Peyer's patch (tissue), 4 donors: ENCODE measurements at places on chromosomes 5 and 9.
A peak's percentile ranks its signal among the peaks of the same experiment; 100 is the strongest.

GRCh38 chr9:14967450-14968321 lies 57.5 kb upstream of the FREM1 start:
- no peak overlapping the region for H3K27ac ChIP-seq
- no peak for DNase-seq
- H3K4me1 ChIP-seq: no peaks in the 10 kb centered on the region

- no peaks in the 10 kb centered on the region for H3K27me3 ChIP-seq
- DNase-seq: no peak
- no peak overlapping the region for H3K4me3 ChIP-seq
- no peak overlapping the region for H3K27ac ChIP-seq
- no peaks in the 10 kb centered on the region for H3K4me1 ChIP-seq
Observed at GRCh38 chr9:94081864-94082463, 2.3 kb upstream of the PTPDC1 start.

DNA sequence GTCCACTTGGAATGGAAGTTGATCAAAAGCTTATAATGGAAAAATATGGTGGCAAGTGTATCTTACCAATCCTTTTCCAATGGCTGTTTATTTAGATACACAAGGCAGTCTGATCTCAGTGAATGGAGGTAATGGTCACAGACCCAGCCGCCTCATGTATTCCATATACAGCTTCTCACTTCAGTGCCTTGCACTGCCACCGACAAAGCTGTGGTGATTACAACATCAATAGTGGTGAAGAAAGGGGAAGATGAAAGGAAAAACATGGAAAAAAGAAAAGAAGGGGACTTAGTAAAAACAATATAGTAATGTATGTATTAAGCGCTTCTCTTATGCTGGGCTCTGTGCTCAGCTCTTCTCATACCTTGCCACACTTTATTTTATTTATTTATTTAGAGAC lies 297.3 kb upstream of the RASA1 start:
- DNase-seq: no peak
- no peaks in the 10 kb centered on the region for H3K27me3 ChIP-seq
- no peaks in the 10 kb centered on the region for H3K36me3 ChIP-seq
- no peak overlapping the region for H3K27ac ChIP-seq

DNA sequence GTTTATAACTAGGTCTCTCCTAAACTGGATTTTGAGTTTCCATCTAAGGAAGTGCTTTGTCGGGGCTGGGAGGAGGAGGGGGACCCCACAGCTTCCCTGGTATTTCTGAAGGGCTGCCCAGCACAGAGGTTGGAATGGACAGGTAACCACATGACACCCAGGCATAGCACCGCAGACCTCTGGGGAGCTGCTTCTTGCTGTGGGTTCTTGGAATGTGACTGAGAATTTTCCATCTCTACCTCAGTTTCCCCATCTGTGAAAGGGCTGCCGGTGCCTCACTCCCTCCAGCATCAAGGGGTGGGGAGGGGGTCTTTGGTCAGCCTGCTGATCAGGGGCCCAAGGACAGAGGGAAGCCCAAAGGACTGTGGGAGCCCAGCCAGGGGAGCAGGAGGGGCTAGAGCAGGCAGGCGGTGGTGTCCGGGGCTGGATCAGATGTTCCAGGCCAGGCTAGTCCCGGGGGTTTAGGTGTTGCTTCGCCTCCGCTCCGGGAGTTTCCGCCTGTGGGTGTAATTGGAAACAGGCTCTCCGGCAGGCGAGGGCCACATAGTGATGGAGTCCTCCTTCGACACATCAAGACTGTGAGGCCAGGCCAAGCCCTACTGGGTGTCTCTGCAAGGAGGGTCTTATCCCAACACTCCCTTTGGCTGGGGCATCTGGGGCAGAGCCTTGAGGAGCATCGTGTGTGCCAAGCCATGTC lies 3.3 kb downstream of the OLFML2A start:
- H3K36me3 ChIP-seq: no peaks in the 10 kb centered on the region
- no peak for DNase-seq
- H3K4me3 ChIP-seq: no peak overlapping the region
- H3K27me3 ChIP-seq: no peaks in the 10 kb centered on the region
- H3K27ac ChIP-seq: peak overlapping the region; percentile 53

DNA sequence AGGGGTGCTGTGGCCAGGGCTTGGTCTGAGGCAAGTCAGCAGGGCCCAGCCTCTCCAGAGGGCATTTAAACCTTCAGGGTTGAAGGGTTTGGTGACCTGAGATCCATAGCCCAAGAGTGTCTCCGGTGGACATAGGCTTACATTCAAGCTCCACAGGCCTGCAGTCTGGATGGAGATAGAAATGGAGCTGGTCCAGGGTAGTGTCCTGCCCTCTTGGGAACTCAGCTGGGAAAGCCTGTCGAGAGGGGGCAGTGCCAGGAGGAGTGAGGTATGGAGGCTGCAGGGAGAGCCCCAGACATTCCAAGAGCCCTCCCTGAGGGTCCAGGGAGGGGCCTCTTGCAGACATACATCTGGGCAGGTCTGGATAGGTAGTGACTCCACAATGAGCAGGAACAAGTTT lies 177.0 kb upstream of the MVB12B start:
- no peaks in the 10 kb centered on the region for H3K27me3 ChIP-seq
- no peaks in the 10 kb centered on the region for H3K4me1 ChIP-seq
- H3K36me3 ChIP-seq: no peaks in the 10 kb centered on the region
- peak; percentile 12 for DNase-seq
- H3K4me3 ChIP-seq: no peak overlapping the region

GRCh38 chr9:76545191-76545590 lies 86.2 kb downstream of the GCNT1 start:
- no peaks in the 10 kb centered on the region for H3K4me1 ChIP-seq
- H3K36me3 ChIP-seq: no peaks in the 10 kb centered on the region
- H3K27ac ChIP-seq: no peak overlapping the region

DNA sequence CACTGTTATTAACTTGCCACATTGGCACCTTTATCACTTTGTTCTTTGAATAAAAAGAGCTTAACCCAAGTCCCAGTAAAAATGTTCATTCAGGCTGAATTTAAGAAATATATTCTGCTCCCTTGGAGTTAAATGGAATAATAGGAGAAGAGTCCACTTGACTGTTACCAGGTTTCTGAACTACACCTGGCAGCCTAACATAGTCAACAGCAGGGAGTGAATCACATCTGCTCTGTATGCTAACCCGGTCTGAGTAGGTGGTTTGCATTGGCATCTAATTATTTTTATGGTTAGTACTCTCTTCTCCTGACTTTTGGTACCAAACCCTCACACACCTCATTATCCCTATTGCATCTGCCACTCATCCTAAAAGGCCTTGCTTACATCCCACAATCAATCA lies 86.7 kb downstream of the STK32A start:
- H3K27me3 ChIP-seq: no peaks in the 10 kb centered on the region
- H3K4me1 ChIP-seq: no peaks in the 10 kb centered on the region
- H3K36me3 ChIP-seq: no peaks in the 10 kb centered on the region
- no peak for DNase-seq
- H3K27ac ChIP-seq: no peak overlapping the region

- no peaks in the 10 kb centered on the region for H3K27me3 ChIP-seq
- H3K27ac ChIP-seq: no peak overlapping the region
Observed at GRCh38 chr9:121360601-121361374, 9.3 kb downstream of the STOM start.

DNA sequence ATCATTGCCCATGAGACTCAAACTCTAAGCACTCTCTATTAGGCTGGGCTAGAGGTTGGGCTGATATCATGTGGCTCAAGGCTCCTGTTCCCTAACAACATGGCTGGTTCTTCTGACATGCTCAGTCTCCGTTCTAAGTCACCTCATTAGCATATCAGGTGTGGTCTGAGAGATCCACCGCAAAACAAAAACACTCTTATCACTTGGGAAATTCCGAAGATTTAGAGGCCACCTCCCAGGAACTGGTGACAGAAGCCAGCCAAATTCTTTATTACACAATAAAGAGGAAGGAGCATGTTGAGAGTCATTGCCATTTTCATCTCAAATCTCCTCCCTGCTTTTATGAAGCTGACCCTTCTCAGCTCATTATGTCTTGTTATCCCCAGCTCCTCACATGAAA lies 107.6 kb downstream of the MSX2 start:
- H3K4me3 ChIP-seq: no peak overlapping the region
- no peaks in the 10 kb centered on the region for H3K4me1 ChIP-seq
- DNase-seq: no peak
- no peaks in the 10 kb centered on the region for H3K36me3 ChIP-seq
- no peaks in the 10 kb centered on the region for H3K27me3 ChIP-seq

DNA sequence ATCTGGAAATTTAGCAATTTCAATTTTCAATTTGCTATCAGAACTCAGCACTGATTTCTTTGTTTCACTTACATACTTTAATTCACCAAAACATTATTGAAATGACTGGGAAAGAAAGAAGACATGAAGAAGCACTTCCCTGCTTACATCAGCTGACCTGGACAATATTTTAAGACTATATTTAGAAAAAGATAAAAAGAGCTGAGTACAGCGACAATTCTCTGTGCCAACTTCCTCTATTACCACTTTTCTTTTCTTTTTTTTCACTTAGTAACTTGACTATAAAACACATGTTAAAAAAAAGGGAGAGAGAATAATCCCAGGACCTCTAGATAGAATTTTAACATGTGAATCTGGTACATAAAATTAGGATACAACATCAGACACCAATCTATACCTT lies 35.6 kb downstream of the MEF2C start:
- H3K27me3 ChIP-seq: no peaks in the 10 kb centered on the region
- no peak overlapping the region for H3K4me3 ChIP-seq
- H3K27ac ChIP-seq: no peak overlapping the region
- no peaks in the 10 kb centered on the region for H3K4me1 ChIP-seq

DNA sequence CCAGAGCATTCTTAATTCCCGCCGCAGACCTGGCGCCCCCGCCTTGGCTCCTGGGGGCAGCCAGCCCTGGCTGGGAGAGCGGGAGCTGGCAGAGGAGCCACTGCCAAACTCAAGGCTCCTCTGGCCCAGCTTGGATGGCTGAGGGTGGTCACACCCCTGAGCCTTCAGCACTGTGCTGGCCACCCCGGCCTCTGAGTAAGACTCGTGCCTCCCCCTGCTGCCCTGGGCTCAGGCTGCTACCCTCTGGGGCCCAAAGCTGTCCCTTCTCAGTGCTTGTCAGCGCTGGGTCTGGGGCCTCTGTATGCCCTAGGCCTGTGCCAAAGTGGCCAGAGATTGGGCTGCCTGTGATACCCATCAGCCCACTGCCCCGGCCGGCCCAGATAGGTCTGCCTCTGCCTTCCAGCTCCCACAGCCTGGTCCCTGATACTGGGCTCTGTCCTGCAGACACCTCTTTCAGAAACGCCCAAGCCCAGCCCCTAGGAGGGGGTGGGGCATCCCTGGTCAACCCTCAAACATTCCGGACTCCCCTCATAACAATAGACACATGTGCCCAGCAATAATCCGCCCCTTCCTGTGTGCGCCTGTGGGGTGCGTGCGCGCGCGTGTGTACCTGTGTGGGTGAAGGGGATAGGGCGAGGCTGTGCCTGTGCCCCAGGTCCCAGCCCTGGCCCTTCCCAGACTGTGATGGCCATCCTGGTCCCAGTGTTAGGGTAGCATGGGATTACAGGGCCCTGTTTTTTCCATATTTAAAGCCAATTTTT lies 4.4 kb upstream of the PRR7 start:
- H3K27ac ChIP-seq: no peak overlapping the region
- H3K36me3 ChIP-seq: no peaks in the 10 kb centered on the region
- DNase-seq: no peak
- H3K4me3 ChIP-seq: no peak overlapping the region
- peaks cover 16% of the 10 kb centered on the region for H3K4me1 ChIP-seq
- no peaks in the 10 kb centered on the region for H3K27me3 ChIP-seq

GRCh38 chr5:14178671-14179211 lies 35.6 kb downstream of the TRIO start:
- peaks cover 5% of the 10 kb centered on the region for H3K4me1 ChIP-seq
- no peak overlapping the region for H3K4me3 ChIP-seq
- no peaks in the 10 kb centered on the region for H3K36me3 ChIP-seq
- H3K27ac ChIP-seq: no peak overlapping the region
- no peak for DNase-seq

GRCh38 chr5:89289604-89290003 lies 406.6 kb upstream of the MEF2C start:
- no peak for DNase-seq
- no peaks in the 10 kb centered on the region for H3K36me3 ChIP-seq
- no peaks in the 10 kb centered on the region for H3K4me1 ChIP-seq

- no peak overlapping the region for H3K27ac ChIP-seq
- no peak overlapping the region for H3K4me3 ChIP-seq
- no peaks in the 10 kb centered on the region for H3K4me1 ChIP-seq
- DNase-seq: no peak
- H3K27me3 ChIP-seq: no peaks in the 10 kb centered on the region
- no peaks in the 10 kb centered on the region for H3K36me3 ChIP-seq
Observed at GRCh38 chr5:2536632-2537377, 214.7 kb downstream of the IRX2 start.
